Stimulated activated CD8-positive, alpha-beta memory T cell treated with anti-CD3 and anti-CD28 coated beads, Interleukin-7, amount 100 ng/mL, for 24 hours (primary cell): ENCODE measurements at places on chromosomes 3 and 15.

DNA sequence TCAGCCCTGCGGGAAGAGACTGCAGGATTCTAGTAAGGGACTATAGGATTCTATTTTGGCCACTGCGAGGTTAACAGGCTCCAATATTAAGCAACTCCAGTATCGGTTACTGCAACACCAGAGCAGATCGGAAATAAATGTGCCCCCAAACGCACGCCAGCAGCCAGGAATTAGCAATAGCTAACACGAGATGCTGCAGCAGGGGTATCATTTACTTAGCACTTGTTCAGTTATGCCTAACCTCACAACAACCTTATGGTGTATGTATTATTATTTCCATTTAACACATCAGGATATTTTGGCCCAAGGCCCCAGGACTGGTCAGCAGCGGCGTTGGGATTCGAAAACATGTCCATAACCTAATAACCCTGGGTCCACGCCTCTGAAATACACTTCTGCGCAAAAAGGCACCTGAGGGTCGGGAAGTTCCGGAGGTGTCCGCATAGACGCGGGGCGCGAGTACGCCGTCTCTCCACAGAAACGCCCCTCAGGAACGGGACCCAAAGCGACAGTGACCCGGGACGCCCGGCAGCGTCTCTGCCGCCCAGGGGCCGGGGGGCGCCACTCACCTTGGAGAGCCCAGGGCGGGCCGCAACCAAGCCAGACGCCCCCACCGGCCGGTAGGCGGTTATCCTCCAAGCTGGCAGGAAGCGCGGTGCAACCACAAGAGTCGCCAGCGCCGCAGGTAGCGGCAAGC, 681 bp downstream of the PIK3CB start:
- DNase-seq: peak; percentile 26

- DNase-seq: no peak
Measured at GRCh38 chr3:20052851-20053250, 12.6 kb downstream of the KAT2B start.

DNA sequence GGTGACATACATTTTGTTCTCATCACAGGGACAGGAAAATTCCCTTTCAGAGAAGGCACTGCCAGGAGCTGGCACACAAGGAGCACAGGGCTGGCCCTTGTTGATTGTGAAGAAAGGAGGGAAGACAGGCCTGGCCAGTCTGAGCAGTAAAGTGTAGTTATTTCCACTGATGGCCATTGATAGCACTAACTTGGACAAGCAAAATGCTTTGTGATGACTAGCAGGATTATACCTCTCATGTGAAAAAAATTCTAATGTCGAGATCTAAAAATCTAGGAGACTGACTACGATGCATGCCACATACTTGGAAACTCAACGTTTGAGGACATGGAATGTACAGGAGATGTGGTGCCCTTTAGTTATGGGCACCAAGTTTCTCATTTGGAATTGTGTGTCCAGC, 54.3 kb upstream of the ST8SIA2 start:
- no peak for DNase-seq

- DNase-seq: no peak
Measured at GRCh38 chr15:71362987-71363968, 248.0 kb downstream of the THSD4 start.

DNA sequence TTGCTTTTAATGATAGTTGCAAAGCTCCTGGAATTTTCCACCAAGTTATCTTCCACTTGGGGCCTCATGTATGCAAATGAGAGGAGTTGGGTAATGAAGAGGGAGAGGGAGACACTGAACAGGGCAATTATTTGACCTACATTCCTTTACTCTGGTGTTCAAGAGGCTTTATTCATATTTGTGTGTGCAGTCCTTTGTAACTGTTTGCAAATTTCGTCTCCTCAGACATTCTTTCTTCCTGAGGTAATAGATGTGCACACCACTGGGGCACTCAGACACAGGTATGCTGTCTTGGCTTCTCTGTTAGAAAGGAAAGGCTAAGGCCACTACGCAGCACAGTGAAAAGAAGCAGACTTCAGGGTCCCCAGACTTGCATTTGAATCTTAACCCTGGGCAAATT, 189.7 kb upstream of the IL12A start:
- no peak for DNase-seq

GRCh38 chr3:163166197-163166596, 1669.6 kb downstream of the OTOL1 start:
- DNase-seq: no peak

DNA sequence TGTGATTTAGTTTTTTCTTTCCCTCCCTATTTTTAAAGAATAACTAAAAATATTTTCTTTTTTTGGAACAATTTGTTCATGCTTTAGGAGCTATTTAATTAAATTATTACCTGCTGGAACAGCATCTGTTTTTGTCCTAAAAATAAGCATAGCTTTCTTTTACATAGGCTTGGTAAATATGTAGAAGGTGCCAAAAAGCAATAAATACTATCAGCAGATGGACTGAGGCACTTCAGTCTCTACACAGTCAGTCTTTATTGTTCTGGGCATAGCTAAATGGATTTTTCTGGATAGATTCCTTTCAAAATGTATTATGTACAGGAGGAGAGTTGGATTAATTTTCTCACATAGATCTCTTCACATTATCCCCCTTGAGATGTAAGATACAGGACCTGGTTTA, 223.5 kb downstream of the NAALADL2 start:
- no peak for DNase-seq

DNA sequence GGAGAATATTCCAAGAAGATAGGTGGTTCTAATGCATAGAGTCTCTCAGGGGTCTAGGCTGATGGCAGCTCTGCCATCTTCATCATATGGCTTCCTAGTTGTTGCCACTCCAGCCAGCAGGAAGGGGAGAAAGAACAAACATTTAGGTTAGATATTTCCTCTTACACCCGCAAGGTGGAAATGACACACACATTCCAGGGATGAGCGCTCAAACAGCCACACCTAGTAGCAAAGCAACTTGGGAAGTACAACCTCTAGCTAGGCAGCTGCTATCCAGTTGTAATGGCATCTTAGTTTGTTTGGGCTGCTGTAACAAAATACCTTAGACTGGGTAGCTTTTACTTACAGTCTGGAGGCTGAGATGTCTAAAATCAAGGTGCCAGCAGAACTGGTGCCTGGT, 51.9 kb upstream of the ADAMTSL3 start:
- no peak for DNase-seq

- DNase-seq: no peak
Measured at GRCh38 chr3:153137626-153138025, 24.4 kb upstream of the RAP2B start.

DNA sequence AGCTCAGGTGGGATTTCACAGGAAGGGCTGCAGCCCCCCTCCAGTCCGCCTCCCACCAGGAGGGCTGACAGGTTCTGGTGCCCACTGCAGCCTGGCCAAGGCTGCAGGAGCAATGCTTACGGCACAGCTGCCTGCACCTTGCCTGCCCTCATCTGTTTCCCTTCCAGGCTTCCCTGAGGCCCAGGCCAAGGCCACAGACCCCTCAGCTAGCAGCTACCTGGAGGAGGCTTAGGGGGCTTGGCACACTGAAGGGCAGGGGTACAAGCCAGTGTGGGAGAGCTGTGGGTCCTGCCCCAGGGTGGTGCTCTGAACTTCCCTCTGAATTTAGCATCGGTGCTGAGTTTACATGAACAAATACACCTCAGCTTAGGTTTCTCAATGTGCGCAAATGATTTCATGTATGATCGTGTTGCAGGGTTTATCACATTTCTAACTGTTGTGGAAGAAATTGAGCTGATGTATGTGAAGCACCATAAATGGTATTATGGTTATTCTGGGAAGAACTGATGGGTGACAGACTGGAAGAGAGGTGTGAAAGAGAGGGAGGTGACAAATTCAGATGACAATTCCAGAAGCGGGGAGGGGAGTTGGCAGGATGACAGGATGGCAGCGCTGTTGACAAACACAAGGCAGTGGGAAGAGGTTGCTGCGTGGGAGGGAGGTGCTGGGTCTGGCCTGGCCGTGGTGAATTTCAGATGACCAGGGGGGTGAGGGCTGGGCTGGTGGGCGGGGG, 6.1 kb downstream of the RHCG start:
- no peak for DNase-seq

GRCh38 chr3:124412644-124413043, 317.6 kb upstream of the UMPS start:
- DNase-seq: no peak

DNA sequence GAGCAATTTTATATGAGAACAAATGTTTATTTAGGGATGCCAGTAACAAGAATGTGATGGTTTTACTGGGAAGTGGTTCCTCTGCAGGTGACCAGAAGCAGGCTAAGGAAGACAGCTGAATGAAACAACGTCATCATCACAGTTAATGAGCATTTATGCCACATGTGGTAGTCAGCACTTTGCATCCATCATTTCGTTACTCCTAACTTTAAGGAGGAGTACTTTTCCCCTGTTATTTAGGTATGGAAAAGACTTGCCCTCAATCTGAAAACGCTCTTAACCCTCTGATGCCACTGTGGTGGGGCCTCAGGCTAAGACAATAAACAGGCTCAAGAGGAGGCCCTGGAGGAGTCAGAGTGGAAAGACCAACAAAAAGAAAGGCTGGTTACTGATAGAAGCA, 31.2 kb downstream of the INTS14 start:
- no peak for DNase-seq

DNA sequence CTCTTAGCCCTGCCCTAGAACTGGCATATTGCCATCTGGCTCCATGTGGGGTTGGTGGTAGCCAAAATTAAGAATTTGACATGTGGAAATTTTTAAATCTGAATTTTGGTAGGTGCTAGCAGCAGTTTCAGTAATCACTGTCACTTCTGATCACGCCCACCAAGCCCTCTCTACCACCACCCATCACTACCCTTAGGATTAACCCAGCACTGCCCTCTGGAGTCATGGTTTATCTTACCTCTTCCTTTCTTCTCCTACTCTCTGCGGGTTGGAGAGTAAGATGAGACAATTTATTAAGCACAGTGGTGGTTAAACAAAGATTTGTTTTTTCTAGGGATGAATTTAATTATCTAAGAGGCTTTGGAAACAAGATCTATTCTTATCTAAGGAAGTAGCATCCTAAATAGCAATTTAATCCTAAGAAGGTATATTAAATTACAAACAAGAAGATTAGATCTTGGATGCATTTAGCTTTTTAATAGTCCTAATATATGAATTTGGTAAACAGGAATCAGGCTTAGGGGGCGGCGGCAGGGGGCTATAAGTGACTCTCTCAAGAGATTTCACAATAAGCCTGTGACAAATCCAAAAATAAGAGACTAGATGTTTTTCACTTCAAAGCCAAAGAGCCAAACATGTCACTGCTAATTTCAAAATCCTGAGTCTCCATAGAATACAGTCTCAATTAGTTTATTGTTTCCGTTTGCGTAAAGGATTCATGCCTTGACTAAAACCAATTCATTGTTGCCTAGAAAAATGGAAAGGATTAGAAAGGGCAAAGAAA, 498.4 kb upstream of the UBE2E2 start:
- no peak for DNase-seq

- no peak for DNase-seq
Measured at GRCh38 chr3:59632760-59633573, 583.1 kb upstream of the CFAP20DC start.

DNA sequence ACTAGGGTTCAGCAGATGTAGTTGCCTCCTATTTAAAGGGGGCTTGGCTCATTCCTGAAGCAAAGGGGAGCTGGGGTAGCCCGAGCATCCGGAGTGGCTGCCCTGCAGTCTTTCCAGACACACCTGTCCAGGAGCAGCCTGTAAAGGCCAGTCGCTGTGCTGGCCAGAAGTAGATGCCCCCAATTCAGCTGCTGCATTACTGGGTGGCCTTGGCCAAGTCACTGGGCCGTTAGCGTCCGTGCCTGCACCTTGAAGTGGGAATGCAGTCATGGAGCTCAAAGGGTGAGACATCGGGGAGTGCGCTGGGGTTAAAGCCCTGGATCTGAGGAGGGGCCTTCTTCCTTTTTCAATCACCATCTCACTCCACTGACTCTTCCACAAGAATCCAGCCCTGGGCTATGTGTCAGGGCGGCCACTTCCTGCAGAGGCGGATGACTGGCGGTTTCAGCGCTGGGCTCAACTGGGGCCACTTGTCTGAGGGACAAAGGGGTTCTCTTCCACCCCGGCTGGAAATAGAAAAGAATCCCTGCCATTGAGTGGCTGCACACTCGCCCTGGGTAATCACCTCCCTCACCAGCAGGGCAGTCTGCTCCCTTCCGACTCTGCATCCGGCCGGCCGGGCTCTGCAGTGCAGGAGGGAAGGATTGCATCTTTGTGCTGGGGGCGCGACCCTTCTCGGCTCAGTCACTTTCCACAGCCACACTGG, 11.8 kb downstream of the ALDH1A3 start:
- DNase-seq: no peak

DNA sequence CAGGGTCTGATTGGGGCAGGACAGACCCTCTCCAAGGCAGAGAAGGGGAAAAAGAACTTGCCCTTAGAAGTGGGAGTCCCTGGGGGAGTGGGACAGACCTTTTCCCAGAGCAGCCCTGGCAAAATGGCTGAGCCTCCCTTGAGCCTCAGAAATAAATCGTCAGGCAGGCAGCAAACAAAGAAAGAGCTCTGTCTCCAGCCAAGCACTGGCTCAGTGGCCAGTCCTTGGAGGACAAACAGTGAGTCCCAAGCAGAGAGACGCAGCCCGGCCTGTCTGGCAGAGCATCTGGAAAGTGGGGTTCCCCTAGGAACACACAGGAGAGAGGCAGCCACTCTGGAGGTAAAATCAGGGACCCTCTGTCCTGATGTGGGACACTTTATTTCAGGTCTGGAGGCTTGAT, 1.8 kb downstream of the SLC6A1 start:
- no peak for DNase-seq

- no peak for DNase-seq
Measured at GRCh38 chr15:97522347-97522746, 438.2 kb upstream of the ARRDC4 start.

- no peak for DNase-seq
Measured at GRCh38 chr15:49645941-49646340, 25.1 kb downstream of the DTWD1 start.

- DNase-seq: no peak
Measured at GRCh38 chr3:153284282-153284938, 122.4 kb downstream of the RAP2B start.

DNA sequence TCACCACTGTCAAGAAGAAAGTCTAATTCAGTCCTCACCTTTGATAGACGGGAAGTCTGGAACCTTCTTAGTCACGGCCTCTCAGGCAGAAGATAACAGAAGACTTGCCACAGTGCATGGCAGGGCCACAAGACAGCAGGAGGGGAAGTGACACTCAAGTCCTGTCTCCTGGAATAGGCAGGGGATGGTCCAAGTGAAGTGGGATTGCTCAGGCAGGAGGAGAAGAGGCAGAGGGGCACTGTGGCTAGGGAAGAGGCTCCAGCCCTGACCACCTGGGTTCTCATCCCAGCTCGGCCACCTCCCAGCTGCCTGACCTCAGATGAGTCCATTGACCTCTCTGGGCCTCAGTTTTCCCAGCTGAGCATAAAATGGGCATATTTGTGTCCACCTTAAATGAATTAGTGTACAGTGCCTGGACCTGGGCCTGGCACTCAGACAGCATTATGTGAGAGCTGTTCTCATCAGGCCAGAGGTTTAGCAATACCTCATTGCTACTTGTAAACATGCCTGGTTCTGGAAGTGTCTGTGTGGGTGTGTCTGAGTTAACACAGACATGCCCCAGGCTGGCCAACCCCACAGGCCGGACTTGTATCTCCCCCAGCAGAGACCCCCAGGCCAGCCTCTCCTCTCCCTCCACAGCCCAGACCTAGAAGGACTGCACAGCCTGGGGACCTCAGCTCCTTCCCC, 11.5 kb upstream of the PCSK6 start:
- DNase-seq: no peak
